Stimulated activated CD8-positive, alpha-beta memory T cell treated with anti-CD3 and anti-CD28 coated beads, Interleukin-15, amount 100 ng/mL, for 1 hour (primary cell): ENCODE measurements at places on chromosomes 2 and 18.

- no peak for DNase-seq
These were observed 47.3 kb upstream of the MYCN start for GRCh38 chr2:15893085-15893484.

DNA sequence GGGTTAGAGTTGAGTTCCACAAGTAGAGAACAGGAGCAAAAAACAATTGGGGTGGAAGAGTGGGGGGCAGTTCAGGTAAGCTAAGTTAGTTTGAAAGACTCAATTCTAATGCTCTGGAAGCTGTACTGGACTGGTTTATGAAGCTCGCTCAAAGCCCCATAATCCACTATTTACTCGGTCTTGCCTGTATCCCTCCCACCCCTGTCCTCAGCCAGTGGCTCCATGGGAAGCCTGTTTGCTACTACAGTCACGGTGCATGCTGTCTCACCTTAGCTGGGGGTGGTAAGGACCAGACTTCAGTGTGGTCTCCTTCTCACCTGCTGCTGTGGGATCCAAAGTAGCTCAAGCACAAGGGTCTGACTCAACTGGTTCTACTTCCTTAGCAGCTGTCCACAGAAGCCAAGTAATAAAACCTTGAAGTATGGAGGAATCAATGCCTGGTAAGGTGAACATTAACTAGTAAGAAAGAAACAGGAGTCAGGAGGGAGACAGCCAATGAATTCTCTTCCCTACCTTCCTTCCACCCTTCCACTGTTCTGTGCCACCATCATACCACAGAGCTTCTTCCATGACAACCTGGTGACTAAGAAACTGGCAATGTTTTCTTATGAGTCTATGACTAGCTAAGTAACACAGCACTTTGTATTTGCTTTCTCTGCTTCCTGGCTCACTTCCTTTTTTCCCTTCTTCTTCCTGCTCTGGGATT, 230.8 kb downstream of the SRBD1 start:
- DNase-seq = no peak

DNA sequence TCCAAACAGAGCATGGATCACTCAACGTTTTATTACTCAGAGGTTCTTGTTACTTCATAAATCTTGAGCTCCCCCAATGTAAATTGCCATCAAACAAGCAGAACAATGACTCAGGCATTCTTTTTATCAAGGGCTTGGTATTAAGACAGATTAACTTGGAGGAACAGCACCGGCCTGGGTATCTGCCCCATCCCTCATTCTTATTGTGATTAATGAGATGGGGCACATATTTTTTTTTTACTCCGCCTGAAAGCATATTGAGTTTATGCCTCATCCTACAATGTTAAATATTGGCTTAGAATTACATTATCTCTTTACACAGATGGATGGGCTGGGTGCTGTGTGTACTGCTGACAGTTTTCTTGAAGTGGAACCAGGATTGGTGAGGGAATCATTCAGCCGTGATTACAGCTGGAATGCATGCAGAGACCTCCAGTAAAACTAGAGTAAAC, 387.3 kb downstream of the CLIP4 start:
- no peak for DNase-seq

- no peak for DNase-seq
These were observed 600.9 kb upstream of the FAM98A start for GRCh38 chr2:34199971-34200370.

DNA sequence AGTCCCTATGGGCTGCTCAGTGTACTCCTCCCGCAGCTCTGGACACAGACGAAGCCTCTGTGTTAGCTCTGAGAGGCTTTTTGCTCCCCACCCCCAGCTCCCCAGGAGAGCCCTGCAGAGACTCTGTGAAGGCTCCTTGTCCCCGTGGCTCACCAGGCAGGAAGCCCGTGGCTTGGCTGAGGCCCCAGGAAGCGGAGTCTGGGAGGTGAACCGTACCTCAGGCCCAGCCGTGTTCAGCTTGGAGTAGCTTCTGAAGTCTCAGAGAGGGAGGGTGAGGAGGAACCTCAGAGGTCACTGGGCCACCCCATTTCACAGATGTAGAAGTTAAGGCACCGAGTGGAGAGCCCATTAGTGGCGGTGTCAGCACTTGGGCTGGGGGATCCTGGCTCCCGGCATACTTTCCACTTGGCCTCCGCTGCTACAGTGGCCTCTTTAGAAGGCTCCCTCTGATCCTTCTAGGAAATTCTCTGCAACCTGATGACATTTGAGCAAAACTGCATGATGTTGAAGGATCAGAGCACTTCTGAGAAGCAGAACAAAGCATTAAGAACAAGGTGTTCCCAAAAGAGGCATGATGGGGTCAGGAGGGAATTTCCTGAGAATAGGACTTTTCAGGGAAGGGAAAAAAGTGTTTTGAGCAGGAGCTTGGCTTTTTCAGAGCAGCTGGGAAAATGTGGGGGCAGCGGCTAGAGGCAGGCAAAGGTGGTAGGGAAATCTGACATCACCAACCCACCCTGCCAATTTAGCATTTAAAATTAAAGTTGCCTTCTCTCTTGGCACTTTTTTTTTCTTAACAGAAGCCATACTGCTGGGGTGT, 79.1 kb downstream of the MCFD2 start:
- no peak for DNase-seq

DNA sequence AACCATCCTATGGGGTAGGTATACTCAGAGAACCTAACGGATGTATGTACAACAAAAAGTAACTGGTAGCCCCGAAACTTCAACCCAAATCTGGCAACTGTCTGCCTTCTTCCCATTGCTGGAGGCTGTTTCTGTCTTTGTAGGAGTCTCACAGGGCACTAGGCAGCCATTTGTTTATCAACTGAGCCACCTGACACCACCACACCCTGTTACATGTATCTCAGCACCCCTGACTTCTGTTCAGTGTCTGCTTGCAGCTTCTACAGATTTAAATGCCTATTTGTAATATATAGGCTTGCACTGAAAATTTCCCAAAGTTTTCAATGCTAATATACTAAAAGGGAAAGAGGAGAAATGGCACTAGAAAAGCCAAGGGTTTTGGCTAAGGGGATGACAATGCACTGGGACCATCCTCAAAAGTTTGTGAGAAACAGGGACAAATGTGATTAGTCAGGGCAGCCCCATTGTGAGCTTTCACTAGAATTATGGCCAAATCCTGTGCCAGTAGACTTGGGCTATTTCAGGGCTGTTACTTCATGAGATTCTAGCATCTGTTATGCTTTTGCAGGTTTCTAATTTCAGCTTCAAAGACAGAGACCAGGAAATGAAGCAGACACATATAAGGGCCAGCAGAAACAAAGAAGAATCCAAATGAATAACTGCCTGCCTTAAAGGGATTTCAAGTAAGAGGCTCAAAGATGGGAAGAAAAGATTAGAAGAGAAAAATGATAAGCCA, 103.3 kb downstream of the MYO5B start:
- no peak for DNase-seq

DNA sequence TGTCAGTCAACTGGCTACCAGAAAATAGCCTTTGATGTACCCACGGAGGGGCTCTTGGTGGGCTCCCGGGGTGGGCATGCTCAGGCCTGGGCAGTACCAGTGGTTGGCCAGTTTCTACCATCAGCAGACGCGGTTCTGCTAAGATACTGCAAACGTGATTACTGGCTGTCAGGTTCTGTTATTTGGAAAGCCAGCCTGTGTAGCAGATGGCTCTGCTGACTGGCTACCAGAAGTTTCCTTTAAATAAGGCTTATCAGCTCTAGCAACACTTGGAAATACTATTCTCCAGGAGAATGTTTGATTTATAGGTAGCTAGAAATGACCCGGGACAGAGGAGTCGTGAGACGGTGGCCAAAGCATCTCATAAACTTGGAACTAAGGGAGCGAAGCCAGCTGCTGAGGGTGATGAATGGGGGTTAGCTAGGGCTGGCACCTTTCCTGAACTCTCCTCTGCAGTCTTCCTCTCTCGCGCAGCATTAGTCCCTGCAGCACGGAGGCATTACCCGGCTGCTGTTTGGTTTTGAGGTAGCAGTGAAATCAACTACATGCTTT, 171.9 kb downstream of the AGAP1 start:
- DNase-seq = no peak

DNA sequence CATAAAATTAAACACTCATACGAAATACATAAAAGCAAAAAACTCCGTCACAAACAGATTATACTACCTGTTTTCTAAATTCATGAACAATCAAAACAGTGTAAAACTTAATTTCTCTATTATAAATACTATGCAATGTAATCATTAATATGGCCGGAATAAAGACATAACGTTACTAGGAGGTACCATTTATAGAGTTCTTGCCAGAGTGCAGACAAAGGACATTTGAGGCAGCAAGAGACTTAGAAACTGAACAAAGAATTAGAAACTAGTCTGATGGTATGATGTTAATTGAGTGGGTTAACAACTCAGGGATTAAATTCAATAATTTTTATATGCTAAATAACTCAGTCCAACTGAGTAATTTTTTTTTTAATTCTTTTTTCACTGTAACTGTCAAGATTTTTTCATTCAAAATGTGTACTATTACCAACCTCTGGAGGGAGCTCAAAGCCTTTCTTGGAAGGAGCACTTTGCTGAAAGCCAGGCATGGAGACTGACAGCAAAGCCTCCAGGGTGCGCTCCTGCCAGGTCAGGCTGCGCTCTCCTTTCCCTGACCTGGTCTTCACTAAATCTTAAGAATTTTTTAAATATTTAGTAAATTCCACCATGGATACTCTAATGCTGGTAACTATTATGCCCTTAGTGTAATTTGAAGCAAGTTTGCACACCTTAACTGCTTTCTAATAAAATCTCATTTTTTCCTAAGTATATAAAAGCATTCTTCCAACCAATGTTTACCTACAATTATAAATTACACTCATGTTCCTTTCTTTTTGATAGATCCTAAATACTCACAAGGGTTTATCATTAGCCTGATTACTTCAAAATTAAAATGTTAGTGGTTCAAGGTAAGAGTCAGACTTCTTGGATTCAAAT, 34.1 kb downstream of the WDR35 start:
- DNase-seq = peak; percentile 8

GRCh38 chr2:22406625-22407024, 978.4 kb upstream of the KLHL29 start:
- DNase-seq = no peak

- no peak for DNase-seq
These were observed 75.8 kb downstream of the NRP2 start for GRCh38 chr2:205758051-205758450.

DNA sequence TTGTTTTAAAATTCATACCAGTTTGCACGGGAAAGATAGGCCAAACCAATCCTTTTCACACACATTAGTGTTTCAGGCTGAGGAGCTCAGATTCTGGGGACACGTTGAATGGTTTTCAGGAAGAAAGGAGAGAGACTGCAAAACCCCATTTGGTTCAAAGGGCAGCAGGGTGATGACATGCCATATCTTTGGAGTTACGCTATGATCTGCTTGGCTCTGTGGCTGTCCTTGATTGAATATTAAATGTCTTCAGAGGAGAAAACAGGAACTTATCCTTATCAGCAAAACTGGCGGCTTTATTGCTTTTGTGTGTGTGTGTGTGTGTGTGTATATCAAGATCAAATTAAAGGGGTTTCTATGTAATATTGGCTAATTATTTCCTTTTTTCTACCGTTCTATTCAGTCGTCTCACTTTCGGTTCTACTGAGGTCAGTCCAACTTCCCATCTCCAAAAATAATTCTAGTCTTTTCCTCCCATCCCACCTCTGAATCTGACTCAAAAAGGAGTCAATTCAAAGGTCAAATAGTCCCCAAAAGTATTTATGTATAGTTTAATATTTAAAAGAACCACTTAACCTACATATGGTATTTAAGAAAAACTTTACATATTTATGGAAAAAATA, 292.9 kb upstream of the CCDC68 start:
- no peak for DNase-seq
